ENCODE measurements at places on chromosomes 6 and 20. TPM values are rescaled to one million over a fixed set of nuclear protein-coding genes. Genes with fewer than 3 reads are reported as not detected.

The ERMARD gene
- polyA plus RNA-seq = 31.9 TPM

The FAM162B gene
- 2.4 TPM for polyA plus RNA-seq

The MAS1 gene
- polyA plus RNA-seq = 0.05 TPM

The TAP1 gene
- 20.5 TPM for polyA plus RNA-seq

The FAM184A gene
- 36.4 TPM for polyA plus RNA-seq

The TBCC gene
- 24.3 TPM for polyA plus RNA-seq

The FOXC1 gene
- polyA plus RNA-seq = 15.1 TPM
